ENCODE measurements at places on chromosomes 3 and 15.

DNA sequence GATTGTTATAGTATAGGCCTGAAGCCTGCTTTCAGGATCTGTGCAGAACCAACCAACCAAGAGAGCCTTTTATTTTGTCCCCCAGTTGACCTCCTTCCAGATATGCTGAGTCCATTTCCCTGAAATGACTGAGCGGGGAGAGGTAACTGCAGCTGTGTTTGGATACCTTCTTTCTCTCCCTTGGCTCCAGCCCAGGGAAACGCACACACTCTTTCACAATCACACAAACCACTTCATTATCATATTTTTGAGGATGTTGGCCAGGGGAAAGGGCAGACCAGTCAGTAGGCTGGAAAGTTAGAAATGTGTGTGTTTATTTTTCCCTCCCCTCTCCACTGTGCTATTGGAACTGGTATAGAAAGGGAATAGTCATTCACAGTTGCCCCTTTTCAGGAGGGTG, 417.7 kb upstream of the TBL1XR1 start:
- peak; percentile 17 for DNase-seq

- no peak for DNase-seq
Observed at GRCh38 chr15:100448481-100448880, 80.3 kb downstream of the CERS3 start.

GRCh38 chr3:27253391-27253790, 115.8 kb downstream of the NEK10 start:
- no peak for DNase-seq

DNA sequence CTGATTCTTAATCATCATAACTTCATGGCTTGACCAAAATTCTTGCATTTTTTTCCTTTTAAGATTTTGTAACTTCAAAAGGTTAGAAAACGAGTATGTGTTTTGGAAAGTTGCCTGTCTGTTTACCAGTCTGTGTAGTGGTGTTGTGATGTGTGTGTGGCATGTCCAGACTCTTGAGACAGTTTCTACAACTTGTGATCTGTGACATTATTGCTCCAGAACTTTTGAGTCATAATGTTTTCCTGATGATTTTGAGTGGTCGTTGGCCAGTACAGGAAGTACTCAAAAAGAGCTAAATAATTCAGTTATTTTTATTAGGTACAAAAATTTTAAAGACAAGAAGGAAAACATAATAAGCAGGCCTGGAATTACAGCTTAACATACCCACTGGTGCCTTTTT, 229.0 kb upstream of the C2CD4B start:
- DNase-seq = no peak

DNA sequence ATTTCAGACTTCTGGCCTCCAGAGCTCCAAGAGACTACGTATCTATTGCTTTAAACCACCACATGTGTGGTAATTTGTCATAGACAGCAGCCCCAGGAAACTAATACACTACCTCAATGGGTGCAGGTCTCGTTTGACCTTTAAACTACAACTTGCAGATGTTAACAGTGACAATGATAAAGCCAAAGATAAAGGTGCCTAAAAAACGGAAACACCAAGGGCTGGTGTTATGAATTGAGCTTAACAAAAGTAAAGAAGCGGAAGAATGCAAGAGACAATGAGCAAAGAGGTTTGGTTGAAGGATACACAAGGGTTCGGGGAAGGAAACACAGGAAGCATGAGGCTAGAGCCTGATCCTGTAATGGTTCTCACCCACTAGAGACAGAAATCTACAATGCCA, 50.8 kb downstream of the RFTN1 start:
- no peak for DNase-seq

DNA sequence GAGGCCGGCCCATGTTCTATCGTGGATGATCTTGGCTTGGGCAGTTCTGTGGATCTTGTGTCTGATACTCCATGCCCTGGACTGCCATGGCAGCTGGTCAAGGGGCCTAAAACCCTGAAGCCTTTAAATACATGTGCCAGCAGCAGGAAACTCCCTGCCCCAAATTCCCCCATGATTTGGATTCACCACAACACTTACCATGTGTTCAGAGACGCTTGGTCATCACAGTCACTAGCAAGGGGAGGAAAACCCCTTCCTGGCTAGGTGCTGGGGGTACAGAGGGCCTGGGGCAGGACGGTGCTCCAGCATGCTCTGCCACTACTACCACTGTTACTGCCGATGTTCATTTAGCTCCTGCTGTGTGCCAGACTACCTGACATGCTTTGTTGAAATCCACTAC, 94.4 kb downstream of the DNAJB8 start:
- no peak for DNase-seq

GRCh38 chr15:71469413-71469812, 340.9 kb upstream of the NR2E3 start:
- DNase-seq = no peak

DNA sequence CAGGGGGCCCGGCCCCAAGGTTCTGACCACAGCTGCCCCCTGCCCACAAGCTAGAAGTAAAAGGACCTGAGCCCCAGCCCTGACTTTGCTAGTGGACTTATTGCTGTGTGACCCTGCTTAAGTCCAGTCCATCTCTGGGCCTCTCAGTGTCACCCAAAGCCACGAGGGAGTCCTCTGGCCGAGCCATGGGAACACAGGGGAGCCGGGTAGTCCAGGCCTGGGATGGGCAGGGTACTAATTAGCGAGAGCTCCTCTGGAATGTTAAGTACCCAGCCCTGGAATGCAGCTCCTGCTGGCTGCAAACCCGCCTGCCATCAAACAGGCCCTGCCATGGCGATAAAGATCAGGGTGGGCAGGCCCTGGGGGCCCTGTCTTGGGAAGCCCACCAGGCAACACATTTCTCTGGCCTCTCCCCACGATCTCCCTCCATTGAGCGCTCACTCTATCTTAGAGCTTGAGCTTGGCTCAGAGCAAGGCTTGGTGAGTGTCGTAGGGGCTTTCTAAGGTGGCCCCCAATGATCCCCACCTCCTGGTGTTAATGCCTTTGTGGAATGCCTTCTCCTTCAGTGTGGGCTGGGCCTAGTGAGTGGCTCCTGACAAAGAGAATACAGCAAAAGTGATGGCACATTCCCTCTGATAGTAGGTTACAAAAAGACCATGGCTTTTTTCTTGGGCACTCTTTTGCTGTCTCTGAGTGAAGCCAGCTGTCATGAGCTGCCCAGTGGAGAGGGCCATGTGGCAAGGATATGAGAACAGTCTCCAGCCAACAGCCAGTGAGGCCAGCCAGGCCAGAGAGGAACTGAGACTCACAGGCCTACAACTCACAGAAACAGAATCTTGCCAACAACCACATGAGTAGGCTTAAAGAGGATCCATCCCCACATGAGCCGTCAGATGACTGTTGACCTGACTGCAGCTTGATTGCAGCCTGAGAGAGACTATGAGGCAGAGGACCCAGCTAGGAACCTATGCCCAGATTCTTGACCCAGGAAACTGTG, 133.1 kb downstream of the SMAD6 start:
- DNase-seq = no peak
